ENCODE measurements at places on chromosomes 3 and 15.

GRCh38 chr3:49198611-49199230 is 27.3 kb downstream of the KLHDC8B start:
- no peak for DNase-seq

GRCh38 chr3:105827959-105828358 is 40.9 kb downstream of the CBLB start:
- no peak for DNase-seq

GRCh38 chr3:127394031-127394430 is 106.2 kb upstream of the PRR20G start:
- peak; percentile 5 for DNase-seq

GRCh38 chr3:154121701-154122551 is 736 bp downstream of the ARHGEF26 start:
- DNase-seq, result peak; percentile 18

DNA sequence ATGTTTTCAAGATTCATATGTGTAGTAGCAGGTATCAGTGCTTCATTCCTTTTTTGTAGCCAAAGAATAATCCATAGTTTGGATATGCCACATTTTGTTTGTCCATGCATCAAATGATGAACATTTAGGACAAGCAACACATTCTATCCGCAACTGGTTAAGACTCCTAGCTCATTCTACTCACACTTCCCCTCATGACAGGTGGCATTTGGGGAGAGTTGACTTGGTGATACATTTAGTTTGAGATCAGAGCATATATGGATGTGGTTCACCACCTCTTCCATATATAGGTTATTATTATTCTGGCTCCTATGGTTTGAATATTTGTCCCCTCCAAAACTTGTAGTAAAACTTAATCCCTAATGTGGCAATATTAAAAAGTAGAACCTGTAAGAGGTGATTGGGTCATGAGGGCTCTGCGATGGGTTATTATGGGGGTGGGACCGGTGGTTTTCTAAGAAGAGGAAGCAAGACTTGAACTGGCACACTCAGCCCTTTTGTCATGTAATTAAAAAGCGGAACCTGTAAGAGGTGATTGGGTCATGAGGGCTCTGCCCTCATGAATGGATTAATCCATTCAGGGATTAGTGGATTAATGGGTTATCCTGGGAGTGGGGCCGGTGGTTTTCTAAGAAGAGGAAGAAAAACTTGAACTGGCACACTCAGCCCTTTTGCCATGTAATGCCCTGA is 75.3 kb upstream of the HRH1 start:
- no peak for DNase-seq

DNA sequence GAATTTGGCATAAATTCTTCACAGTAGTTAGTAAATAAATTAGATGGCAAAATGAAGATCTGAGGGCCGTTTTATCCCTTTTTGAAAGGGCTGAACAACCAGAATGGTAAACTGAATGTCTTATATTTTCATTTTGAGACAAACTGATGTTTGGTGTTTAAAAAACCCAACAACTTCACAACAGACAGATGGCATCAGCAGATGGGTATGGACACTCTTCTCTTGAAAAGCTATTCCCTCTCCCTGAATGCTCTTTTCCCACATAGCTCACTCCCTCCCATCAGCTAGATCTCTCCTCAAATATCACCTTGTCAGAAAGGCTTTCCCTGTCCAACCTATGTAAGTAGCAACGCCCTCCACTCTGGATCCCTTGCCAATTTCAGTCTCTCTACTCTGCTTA is 33.3 kb downstream of the EMC4 start:
- DNase-seq, result no peak

DNA sequence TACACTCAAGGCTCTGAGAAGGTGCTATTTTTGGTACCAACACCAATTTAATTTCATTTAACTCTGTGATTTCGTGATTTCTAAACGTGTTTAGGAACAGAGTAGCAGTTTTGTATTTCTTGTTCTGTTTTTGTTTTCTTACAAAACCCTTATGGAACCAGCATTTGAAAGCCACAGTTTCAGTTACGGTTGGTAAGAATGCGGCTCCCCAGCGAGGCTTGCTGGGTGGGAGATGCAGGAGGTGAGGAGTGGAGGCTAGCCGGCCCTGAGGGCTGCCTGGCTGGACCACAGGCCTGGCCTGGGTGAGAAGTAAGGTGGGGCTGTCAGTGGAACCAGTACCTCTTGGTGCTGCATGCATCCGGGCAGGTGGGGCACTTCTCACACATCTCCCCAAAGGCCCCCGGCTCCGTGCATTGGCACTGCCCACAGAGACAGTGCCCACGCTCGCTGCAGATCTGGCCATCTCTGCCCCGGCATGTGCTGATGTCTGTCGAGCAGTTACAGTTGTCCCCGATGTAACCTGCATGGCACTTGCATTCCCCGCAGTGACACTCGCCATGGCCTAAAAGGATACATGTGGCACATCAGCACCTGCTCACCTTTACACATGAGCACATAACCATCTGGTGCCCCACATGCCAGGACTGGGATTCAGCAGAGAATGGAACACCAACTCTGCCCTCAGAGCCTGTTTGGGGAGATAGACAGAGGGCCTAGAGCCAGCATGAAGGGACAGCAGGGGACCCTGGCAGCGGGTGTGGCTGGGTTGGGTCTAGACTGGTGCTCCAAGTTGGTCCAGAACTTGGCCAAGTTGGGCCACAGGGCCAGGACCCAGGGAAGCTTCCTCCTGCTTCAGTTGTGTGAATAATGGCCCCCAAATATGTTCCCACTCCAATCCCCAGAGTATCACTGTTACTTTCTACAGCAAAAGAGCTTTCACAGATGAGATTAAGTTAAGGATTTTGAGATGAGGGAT is 43.4 kb downstream of the UMPS start:
- no peak for DNase-seq

GRCh38 chr3:31358473-31359070 is 174.2 kb upstream of the STT3B start:
- DNase-seq, result no peak

- no peak for DNase-seq
Observed at GRCh38 chr3:135192929-135193328, 397.9 kb downstream of the EPHB1 start.

- DNase-seq, result no peak
Observed at GRCh38 chr3:171200052-171200749, 173.7 kb upstream of the SLC2A2 start.

- no peak for DNase-seq
Observed at GRCh38 chr15:101071651-101072050, 152.5 kb downstream of the LRRK1 start.

DNA sequence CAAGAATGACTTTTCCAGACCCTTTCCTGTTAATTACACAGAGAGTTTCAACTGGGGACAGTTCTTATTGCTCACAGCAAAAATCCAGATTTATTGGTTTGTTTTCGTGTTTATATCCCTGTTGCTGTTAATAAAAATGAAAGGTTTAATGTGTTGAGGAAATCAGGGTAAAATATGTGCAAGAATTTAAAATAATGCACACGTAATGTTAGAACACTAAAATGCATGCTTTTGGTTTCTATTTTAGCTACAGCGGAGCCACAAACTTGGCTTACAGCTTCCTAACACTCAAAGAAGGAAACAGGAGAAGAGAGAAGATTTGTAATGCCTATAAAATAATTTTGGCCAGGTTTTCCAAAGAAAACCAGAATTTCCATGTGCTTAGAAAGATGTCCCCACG is 62.7 kb downstream of the CASR start:
- DNase-seq, result no peak

DNA sequence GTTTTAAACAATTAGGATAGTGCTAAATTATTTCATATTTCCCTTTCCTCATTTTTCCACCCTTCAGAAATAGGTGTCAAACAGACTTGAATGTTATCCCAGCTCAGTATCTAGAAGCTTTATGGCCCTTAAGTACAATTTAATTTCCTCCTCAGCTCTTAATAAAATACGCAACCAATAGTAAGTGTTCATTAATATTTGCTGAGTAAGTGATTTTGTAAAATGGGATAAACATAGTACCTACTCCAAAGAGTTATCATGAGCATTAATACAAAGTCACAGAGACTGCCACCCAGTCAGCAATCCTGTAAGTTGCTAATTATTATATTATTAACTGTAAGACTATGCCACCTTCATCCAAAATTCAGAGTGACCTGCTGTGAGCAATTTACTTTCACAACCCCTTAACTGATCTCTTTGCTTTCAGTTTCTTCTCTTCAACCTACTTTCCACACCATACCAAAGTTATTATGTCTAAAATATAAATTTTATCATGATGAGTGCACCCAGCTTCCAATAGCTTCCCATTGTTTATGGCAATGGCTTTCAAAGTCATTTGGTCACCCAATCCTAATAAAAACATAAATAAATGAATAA is 30.7 kb upstream of the CLDN1 start:
- DNase-seq, result no peak

DNA sequence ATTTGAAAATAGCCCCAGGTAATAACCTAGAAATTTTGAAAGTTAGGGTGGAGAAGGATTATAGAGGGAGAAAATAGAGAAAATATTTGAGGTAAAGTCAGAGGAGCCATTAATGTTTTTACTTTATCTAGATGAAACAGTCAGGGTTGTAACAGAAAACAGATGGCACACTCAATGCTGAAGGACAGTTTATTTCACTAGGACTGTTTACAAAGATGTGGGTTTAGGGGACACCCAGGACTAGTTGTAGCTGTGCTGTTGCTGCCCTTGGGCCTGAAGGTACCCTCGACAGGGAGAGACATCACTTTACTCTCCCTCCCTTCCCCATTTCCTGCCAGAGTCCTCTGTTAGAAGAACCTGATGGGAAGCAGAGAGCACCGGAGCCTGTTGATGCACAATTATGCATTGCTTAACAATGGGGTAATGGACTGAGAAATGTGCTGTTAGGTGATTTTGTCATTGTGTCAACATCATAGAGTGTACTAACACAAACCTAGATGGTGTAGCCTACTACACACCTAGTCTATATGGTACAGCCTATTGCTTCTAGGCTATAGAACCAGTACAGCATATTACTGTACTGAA is 103.8 kb downstream of the GALK2 start:
- DNase-seq, result no peak
